ENCODE measurements at places on chromosomes 12 and 14. TPM values are rescaled to one million over a fixed set of nuclear protein-coding genes. Genes with fewer than 3 reads are reported as not detected.

The C14orf93 gene
- total RNA-seq: 13.5 TPM

The AMDHD1 gene
- total RNA-seq: not detected

The KRT78 gene
- total RNA-seq: not detected

GRCh38 chr12:108547686-108548085 lies 13.3 kb downstream of the SART3 start:
- no peak overlapping the region for H3K4me3 ChIP-seq
- no peak overlapping the region for H3K27ac ChIP-seq
- H3K4me1 ChIP-seq: no peaks in the 10 kb centered on the region
- H3K36me3 ChIP-seq: peaks cover 54% of the 10 kb centered on the region
- DNase-seq: no peak
- H3K27me3 ChIP-seq: no peaks in the 10 kb centered on the region

DNA sequence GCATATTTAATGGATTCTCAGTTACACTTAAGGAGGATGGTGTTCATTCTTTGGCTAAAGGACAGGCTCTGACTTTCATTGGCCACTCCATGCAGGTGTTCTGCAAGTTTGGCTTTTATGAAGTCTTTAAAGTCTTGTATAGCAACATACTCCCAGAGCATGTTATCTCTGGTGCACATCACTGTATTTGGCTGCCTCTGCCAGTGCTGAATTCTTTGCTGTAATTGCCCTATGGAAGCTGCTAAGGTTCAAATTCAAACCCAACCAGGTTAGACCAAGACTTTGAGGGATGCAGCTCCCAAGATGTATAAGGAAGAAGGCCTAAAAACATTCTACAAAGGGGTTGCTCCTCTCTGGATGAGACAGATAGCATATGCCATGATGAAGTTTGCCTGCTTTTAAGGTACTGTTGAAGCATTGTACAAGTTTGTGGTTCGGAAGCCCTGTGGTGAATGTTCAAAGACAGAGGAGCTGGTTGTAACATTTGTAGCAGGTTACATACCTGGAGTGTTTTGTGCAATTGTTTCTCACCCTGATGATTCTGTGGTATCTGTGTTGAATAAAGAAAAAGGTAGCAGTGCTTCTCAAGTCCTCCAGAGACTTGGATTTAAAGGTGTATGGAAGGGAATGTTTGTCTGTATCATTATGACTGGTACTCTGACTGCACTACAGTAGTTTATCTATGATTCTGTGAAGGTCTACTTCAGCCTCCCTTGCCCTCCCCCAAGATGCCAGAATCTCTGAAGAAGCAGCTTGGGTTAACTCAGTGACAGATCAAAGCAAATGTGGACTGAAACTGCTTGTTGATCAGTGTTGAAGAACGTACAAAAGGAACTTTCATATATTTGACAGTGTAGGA lies 19.4 kb downstream of the TMEM116 start:
- H3K36me3 ChIP-seq: no peaks in the 10 kb centered on the region
- H3K27me3 ChIP-seq: no peaks in the 10 kb centered on the region
- no peak for DNase-seq
- no peak overlapping the region for H3K27ac ChIP-seq

GRCh38 chr14:90782892-90783291 lies 33.3 kb downstream of the TTC7B start:
- H3K27me3 ChIP-seq: no peaks in the 10 kb centered on the region
- peaks cover 13% of the 10 kb centered on the region for H3K36me3 ChIP-seq
- H3K27ac ChIP-seq: no peak overlapping the region

- no peak overlapping the region for H3K27ac ChIP-seq
- no peaks in the 10 kb centered on the region for H3K4me1 ChIP-seq
- no peak for DNase-seq
- H3K36me3 ChIP-seq: no peaks in the 10 kb centered on the region
- no peaks in the 10 kb centered on the region for H3K27me3 ChIP-seq
These were observed 184.7 kb downstream of the PRKCH start for GRCh38 chr14:61505815-61506809.

- no peaks in the 10 kb centered on the region for H3K27me3 ChIP-seq
- peaks cover 9% of the 10 kb centered on the region for H3K4me1 ChIP-seq
- peak overlapping the region; percentile 98 for H3K4me3 ChIP-seq
- no peak for DNase-seq
- peak overlapping the region; percentile 88 for H3K27ac ChIP-seq
These were observed 929 bp upstream of the UBE2N start for GRCh38 chr12:93442411-93443340.
